ENCODE measurements at places on chromosomes 16 and 17.

DNA sequence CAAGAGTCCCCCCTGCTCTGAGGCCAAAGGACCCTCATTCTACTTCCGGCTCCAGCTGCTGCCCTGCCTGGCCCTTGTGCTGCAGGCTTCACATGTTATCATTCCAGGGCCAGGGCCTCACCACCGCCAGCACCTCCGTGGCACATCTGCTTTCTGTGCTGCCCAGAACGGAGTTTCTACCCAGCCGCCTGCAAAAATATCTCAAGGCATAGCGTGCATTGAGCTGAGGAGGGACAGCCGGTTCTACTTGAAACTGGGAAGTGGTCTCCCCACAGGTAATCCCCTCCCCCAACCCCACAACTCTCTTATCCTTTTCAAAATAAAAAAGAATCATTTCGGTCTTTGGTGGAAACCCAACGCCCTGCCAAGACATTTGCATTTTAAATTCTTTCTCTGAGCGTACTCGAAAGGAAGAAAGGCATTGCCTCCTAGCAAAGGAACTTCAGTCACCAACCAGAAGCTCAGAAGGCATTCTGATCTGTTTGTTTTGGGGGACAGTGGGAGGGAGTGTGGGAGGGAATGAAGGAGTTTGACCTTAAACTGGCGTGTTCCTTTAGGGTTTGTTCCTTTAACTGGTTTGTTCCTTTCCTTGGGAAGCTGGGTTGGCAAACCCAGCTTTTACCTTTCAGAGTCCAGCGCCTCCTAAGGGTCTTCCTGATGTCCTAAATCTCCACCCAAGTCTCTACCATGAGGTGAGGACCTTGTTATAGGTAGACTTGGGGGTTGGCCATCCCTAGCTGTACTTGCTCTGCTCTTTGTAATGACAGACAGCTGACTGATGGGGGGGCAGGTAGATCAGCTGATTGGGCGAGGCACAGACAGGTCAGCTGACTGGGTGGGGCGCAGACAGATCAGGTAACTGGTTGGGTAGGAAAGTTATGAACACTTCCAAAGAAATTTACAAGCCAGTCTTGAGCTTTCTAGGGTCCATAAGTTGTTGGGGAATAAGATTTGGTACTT, 33.4 kb upstream of the PIK3R6 start:
- DNase-seq: no peak

GRCh38 chr16:88010343-88010967, 59.2 kb downstream of the BANP start:
- peak; percentile 47 for DNase-seq

DNA sequence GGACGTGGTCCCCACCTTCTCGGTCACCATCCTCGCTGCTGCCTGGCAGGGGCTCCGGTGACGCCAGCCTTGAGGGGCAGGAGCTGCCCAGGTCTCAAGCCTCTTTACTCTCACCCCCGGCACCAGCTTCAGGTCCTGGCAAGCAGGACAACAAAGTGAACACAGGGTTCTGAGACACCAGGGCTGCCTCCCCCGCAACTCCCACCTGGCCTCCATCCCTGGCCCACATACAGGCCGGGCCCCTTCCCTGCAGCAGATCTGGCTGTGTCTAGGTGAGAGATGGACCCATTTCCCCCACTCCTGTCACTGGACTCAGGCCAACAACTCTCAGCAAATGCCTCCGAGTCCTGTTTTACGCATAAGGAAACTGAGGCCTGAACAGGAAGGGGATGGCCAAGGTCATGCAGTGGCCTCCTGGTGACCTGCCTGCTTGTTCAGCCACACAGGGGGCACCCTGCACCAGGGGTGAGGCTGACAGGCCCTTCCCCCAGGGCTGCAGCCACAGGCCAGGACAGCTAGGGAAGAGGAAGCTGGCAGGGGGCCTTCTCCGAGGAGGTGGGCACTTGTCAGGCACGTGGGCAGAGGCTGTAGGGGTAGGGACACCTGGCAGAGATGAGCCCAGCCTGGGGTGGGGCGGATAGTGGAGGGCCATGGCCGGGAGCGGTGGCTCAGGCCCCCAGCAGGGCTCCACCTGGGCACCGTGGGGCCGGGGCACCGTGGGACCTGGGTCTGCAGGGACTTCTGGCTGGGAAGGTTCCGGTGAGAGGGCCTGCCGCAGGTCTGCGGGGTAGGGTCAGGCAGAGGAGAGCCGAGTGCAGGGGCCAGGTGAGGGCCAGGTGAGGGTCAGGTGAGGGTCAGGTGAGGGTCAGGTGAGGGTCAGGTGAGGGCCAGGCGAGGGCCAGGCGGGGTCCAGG, 46.7 kb upstream of the PVALEF start:
- no peak for DNase-seq

DNA sequence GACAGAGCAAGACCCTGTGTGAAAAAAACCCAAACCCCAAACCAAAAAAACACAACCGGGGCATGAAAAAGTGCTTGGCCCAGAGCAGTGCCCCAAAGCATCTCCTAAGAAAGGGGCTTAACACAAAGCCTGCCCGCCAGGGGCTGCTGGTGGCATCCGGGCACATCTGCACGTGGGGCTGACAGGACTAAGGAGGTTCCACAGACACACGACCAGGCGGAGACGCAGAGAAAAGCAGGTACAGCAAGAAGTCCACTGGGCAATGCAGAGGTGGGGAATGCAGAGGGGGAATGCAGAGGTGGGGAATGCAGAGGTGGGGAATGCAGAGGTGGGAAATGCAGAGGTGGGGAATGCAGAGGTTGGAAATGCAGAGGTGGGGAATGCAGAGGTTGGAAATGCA, 109.2 kb downstream of the ZNF778 start:
- DNase-seq: no peak

- DNase-seq: no peak
Measured at GRCh38 chr17:50890675-50891516, 24.7 kb upstream of the TOB1 start.

Data from type B pancreatic cell (in vitro differentiated cells).